ENCODE measurements at places on chromosomes 4 and X.

GRCh38 chr4:41136456-41136855 is 77.9 kb downstream of the APBB2 start:
- DNase-seq = no peak

- no peak for DNase-seq
Measured at GRCh38 chr4:123206016-123206415, 190.6 kb upstream of the SPRY1 start.

DNA sequence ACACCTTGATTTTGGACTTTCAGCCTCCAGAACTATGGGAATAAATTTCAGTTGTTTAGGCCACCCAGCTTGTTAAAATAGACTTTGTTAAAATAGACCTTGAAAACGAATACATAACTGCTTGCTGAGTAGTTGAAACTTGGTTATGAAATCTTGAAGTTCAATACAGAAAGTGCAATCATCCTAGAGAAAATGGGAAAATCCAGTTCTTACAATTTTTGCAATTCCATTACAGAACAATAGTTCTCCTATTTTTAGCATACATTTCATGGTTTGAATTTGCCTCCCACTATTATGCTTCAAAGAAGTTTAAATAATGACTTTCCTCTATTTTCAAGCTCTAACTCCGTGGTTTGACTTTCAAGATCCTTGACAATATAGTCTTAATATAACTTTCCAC is 10.5 kb downstream of the TLR1 start:
- no peak for DNase-seq

DNA sequence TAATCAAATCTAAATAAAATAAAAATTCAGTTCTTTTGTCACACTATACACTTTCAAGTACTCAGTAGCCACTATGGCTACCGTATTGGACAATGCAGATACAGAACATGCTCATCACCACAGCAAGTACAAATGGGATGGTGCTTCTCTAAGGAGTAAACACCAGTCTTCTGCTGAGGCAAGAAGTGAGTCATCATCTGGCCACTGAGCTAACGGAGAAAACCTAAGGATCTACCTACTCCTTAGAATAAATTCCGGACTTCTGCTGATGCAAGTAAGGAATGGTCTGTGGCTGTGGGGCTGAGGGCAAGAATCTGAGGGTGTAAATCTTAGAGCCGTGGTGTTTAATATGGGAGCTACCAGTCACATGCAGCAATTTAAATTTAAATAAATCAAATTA is 11.3 kb upstream of the RBMXL3 start:
- DNase-seq = no peak

- DNase-seq = no peak
Measured at GRCh38 chr4:172758586-172759340, 409.8 kb upstream of the GALNT7 start.

- no peak for DNase-seq
Measured at GRCh38 chr4:108081256-108081655, 87.5 kb downstream of the LEF1 start.

DNA sequence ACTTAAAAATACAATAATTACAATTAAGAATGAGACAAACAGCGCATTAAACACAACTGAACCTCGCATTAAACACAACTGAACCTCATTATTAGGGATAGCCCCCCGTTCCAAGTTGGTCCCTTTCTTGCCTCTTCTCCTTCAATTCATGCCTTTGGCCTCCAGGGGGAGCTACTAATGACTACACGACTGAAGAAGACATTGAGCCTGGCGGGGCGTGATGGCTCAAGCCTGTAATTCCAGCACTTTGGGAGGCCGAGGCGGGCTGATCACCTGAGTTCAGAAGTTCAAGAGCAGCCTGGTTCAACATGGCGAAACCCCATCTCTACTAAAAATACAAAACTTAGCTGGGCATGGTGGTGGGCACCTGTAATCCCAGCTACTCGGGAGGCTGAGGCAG is 56.4 kb upstream of the NWD2 start:
- DNase-seq = no peak

GRCh38 chr4:142549248-142549647 is 296.9 kb downstream of the INPP4B start:
- no peak for DNase-seq

DNA sequence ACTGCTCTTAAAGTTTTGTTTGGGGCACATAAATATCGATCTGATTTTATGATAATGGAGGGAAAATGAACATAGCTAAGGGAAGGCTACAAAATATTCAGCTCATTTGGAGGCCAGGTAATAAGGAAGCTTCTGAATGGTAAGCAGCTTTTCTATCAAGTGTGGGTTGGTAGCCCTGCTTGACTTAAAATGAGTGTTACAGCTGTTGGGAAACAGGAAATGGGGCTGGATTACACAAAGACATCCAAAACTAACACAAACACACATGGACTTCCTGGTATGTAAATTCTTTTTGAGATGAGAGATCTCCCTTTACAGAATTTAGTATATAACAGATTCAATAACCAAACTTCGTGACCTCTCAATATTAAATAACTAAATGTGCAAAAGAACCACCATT is 58.0 kb downstream of the FGF16 start:
- DNase-seq = no peak

DNA sequence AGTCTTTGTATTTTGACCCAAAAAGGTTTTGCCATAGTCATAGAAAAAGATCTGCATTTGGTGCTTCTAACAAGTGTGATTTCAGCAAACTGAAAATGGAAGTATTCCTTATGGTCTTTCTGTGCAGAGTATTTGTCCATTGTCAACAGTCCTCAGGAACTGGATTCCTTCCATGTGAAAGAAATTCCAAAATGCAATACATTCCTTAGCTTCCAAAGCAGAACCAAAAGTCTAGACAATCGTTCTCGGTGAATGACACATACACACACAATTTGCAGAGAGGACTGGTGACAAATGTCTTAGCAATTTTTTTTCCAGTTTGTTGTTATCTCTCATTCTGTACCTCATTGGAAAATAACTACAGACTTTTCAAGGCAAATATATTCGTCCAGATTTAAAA is 562.2 kb upstream of the SLIT2 start:
- DNase-seq = no peak

- no peak for DNase-seq
Measured at GRCh38 chr4:110533940-110534339, 58.0 kb downstream of the ENPEP start.

GRCh38 chr4:96558466-96558865 is 718.6 kb downstream of the PDHA2 start:
- DNase-seq = no peak

GRCh38 chr4:152385551-152385950 is 150.3 kb downstream of the FBXW7 start:
- no peak for DNase-seq

DNA sequence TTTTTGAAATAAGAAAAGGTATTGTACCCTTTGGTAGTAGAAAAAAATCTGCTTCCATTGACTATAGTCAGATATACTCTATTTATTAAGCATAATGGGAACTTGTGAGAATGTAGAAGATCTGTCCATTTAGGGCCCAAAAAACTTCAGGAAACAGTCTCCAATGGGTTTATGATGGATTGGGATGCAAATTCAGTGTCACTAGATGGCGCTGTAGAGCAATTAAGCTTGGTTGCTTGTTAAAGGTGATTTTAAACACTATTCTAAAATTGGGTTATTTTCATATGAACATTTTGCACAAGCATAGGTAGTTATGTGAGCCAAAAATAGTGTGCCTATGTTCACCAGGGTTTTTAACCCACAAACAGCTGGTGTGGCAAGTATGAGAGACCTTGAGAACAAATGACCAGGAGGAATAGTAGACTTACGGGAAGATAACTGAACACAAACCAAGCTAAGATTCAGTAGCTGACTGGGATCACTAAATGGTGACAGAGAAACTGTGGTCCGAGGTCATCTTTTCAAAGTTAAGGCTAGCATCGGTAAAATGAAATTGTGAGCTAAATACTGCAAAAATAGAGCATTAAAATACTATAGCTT is 80.3 kb upstream of the LSM6 start:
- DNase-seq = peak; percentile 49

DNA sequence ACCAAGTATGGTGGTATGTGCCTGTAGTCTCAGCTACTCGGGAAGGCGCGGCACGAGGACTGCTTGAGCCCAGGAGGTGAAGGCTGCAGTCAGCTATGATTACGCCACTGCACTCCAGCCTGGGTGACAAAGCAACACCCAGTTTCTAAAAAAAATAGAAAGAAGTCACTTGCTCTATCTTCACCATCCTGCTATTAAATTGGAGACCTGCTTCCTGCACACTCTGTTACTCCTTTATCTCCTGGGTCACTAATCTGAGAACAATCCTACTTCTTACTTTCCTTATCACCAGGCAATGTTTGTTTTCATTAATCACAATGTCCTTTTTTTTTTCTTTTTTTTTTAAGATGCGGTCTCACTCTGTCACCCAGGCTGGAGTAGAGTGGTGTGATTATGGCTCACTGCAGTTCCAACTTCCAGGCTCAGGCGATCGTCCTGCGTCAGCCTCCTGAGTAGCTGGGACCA is 16.2 kb downstream of the PRKX start:
- DNase-seq = no peak

GRCh38 chr4:968221-968620 is 5.1 kb downstream of the DGKQ start:
- no peak for DNase-seq

- no peak for DNase-seq
Measured at GRCh38 chrX:131801911-131802310, 221.2 kb upstream of the STK26 start.

- no peak for DNase-seq
Measured at GRCh38 chr4:109079201-109079600, 223.3 kb downstream of the COL25A1 start.

DNA sequence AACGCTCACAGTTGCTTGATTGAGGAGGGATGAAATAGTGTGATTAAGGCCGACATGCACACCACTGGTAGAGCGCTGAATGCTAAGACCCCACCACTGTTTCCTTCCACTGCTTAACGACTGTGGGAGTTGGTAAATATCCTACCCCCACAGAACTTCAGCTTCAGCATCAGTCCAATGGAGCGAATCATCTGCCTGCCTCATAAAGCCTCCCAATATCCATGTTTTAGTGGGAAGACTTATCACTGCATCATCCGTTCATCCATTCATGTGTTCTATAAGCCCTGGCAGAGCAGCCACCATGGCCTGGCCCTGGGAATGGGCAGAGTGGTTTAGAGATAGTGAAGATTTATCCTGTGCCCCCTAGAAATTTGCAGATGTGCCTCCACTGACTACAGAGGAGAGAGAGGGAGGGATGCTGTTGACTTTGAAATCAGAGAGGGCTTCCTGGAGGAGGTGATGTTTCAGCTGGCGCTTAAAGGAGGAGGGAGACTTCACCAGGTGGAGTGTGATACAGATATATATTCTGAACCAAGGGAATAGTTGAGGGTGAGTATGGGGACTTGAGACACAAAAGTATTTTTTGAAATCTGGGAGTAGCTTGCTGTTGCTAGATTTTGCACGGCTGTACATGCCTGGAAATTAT is 71.9 kb upstream of the STX18 start:
- no peak for DNase-seq
